Mesendoderm (in vitro differentiated cells): ENCODE measurements at places on chromosomes 1 and 21.
A peak's percentile ranks its signal among the peaks of the same experiment; 100 is the strongest.

- no peaks in the 10 kb centered on the region for H3K36me3 ChIP-seq
- H3K4me1 ChIP-seq, result no peaks in the 10 kb centered on the region
- DNase-seq, result no peak
- no peak overlapping the region for H3K4me3 ChIP-seq
- no peaks in the 10 kb centered on the region for H3K27me3 ChIP-seq
These were observed 37.1 kb upstream of the EXO1 start for GRCh38 chr1:241810769-241811405.

DNA sequence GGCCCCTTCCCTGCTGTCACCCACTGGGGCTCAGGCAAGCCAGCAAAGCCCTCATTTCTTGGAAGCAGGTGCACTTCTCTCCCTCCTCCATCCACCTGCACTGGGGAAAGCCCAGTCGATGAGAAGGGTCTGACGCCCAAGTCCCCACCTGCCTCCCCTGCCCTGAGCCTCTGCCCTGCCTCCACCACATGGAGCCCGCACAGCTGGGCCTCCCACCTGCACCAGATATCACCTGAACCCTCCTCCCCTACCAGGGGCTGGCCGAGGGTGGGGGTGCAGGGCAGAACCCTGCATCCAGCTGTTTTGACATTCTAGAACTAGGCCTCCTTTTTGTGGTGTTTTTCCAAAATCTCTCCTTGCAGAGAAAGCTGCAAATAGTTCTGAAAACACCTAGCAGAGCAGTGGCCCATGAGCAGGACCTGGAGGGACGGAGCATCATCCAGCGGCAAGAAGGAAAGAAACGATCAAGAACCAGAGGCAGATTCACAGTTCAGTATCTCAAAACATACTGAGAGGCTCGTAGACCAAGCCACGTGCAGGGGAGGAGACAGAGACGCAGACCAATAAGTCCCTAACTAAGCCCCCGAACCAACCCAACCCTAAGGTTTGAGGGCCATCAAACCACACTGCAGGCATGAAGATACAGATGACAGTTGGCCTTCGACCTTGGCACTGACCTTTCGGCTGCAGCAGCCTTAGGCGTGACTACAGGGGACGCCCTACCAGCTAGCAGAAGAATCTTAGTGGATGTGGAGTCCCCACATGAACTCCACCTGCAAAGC, 16.7 kb downstream of the CHD5 start:
- no peaks in the 10 kb centered on the region for H3K27me3 ChIP-seq
- no peaks in the 10 kb centered on the region for H3K4me1 ChIP-seq
- no peaks in the 10 kb centered on the region for H3K36me3 ChIP-seq
- H3K27ac ChIP-seq, result no peak overlapping the region
- no peak overlapping the region for H3K4me3 ChIP-seq

- H3K27me3 ChIP-seq, result no peaks in the 10 kb centered on the region
- no peak overlapping the region for H3K27ac ChIP-seq
- no peak overlapping the region for H3K4me3 ChIP-seq
- DNase-seq, result no peak
These were observed 273.0 kb upstream of the DAB1 start for GRCh38 chr1:57696904-57697303.

- no peak overlapping the region for H3K27ac ChIP-seq
- no peaks in the 10 kb centered on the region for H3K36me3 ChIP-seq
- H3K27me3 ChIP-seq, result no peaks in the 10 kb centered on the region
- no peak for DNase-seq
- H3K4me3 ChIP-seq, result no peak overlapping the region
These were observed 46.2 kb upstream of the SSX2IP start for GRCh38 chr1:84736445-84736844.

DNA sequence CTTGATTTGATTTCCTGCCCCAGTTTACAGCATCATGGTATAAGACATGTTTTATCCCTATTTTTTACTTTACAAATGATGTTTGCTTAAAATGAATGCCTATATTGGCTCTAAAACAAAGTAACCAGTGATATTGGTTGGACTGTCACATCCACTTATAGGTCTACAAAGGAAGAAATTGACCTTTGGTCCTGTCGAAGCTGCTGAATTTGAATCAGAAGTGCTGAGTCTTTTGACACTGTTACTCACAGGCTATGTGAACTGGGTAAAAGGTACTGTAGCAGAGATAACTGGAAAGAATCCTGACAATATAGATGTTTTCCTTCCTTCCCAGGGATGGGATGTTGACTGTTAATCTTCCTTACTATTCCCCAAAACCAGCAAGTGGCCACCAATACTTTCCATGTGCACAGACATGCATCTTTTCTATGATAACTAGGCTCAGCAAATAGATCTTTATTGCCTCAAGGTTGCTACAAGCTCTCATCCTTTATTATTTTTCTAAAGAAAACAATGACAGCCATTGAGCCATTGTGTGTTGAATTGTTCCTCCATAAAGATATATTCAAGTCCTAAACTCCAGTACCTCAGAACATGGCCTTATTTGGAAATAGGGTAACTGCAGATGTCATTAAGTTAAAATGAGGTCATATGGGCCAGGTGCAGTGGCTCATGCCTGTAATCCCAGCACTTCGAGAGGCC, 175.9 kb upstream of the NR5A2 start:
- H3K27me3 ChIP-seq, result no peaks in the 10 kb centered on the region
- no peaks in the 10 kb centered on the region for H3K36me3 ChIP-seq
- DNase-seq, result no peak
- no peak overlapping the region for H3K4me3 ChIP-seq
- peaks cover 3% of the 10 kb centered on the region for H3K4me1 ChIP-seq
- H3K27ac ChIP-seq, result no peak overlapping the region

GRCh38 chr1:212683357-212683722, 16.3 kb downstream of the BATF3 start:
- peaks cover 11% of the 10 kb centered on the region for H3K4me1 ChIP-seq
- no peak overlapping the region for H3K27ac ChIP-seq
- H3K4me3 ChIP-seq, result no peak overlapping the region
- H3K27me3 ChIP-seq, result no peaks in the 10 kb centered on the region
- H3K36me3 ChIP-seq, result no peaks in the 10 kb centered on the region

DNA sequence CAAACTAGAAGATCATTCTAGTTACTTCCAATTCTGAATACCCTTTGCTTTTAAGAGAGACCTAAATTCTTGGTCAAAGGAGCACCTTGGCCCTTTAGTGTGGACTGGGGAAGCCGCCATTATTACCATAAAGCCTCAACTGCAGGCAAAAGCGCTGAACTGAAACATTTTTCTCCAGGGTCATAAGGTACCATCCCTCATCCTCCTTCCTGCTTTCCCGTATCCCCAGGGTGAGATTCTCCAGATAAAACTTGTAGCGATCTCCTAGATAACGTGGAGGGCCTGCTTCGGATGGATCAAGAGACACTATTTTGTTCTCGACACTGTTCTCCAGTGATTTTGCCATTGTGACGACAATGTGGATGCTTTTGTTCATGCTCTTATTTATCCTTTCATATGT, 9.8 kb downstream of the SLAMF1 start:
- H3K27ac ChIP-seq, result peak overlapping the region; percentile 86
- DNase-seq, result peak; percentile 39
- peaks cover 23% of the 10 kb centered on the region for H3K4me1 ChIP-seq
- H3K36me3 ChIP-seq, result no peaks in the 10 kb centered on the region

GRCh38 chr21:44370786-44371410, 17.5 kb downstream of the TRPM2 start:
- H3K27me3 ChIP-seq, result no peaks in the 10 kb centered on the region
- no peak for DNase-seq
- no peak overlapping the region for H3K4me3 ChIP-seq
- no peak overlapping the region for H3K27ac ChIP-seq

DNA sequence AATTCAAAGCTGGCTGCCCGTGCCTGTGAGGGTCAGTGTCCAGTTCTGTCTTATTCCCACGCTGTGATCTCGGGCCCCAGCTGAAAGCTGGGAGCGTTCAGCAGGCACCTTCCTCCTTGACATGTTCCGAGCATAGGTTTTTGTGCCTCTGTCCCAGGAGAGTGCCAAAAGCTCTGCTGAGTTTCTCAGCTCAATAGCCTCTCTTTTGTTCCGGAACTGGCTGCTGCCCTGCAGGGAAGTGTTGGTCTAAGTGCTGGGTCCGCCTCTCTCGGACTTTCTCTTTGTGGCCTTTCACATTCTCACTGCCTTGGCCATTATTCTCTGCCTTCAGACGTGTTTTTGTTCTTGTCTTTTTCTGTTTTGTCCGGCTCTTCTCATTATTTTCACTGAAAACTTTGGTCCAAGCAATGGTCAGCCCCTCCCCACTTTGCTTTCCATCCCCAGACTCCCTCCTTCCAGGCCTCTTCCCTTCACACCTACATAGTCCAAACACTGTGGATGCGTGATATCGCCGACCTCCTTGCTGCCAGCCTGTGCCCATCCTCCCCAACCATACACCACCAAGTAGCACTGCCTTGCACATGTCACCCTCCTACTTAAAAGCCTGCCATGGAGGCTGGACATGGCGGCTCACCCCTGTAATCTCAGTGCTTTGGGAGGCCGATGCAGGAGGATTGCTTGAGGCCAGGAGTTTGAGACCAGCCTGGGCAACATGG, 233.8 kb downstream of the RHOU start:
- no peak overlapping the region for H3K27ac ChIP-seq
- H3K4me1 ChIP-seq, result no peaks in the 10 kb centered on the region
- no peak for DNase-seq
- no peak overlapping the region for H3K4me3 ChIP-seq

DNA sequence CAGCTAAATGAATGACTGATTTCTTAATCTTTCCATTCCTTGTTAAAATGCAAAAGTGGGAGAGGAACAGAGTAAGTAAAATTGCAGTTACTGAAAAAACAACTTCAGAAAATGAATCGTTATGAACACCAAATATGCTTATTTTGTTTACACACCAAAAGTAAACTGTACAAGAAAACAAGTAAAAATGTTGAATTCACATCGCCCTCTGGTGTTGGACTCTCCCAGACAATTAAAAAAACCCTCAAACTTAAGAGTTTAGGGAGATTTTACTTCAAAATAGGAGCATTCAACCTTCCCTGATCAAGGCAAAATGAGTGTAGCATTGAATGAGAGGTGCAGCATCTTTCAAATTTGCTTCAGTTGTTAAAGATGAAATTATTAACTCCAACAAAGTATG, 19.4 kb upstream of the ESRRG start:
- no peak overlapping the region for H3K27ac ChIP-seq
- no peaks in the 10 kb centered on the region for H3K36me3 ChIP-seq
- DNase-seq, result no peak

DNA sequence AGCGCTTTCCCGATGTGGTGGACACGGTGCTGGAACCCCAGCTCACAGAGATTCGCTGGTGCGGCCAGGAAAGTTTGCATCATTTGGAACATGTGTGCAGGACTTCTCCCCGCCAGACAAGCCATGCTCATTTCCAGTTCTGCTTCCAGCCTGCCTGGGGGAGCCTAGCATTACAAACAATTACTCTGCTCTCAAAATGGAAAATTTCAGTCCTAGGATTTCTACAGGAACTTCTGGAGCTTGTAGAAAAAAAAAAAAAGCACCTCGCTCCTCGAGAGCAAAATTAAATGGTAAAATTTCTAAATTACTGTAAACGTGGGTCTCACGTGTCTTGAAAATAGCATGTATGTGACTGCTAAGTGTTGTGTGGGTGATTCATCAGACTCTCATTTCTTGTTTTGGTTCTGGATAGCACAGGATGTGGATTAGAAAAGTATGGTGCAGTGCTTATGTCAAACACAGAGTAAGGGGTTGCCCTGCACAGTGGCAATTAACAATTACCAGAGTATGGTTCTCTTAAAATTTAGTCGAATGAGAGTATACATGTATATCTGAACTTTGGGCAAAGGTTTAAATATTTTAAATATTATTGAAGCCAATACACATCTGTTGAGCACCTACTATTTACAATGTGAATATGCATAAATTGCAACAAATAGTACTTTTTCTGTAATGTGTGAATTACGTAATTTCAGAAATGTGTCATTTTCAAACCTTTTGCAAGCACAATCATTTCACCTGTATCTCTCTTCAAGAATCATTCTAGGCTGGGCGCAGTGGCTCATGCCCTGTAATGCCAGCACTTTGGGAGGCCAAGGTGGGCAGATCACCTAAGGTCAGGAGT, 61.8 kb upstream of the PTGFRN start:
- DNase-seq, result no peak
- H3K4me1 ChIP-seq, result peaks cover 1% of the 10 kb centered on the region
- no peaks in the 10 kb centered on the region for H3K36me3 ChIP-seq
- no peak overlapping the region for H3K27ac ChIP-seq
- H3K27me3 ChIP-seq, result no peaks in the 10 kb centered on the region

DNA sequence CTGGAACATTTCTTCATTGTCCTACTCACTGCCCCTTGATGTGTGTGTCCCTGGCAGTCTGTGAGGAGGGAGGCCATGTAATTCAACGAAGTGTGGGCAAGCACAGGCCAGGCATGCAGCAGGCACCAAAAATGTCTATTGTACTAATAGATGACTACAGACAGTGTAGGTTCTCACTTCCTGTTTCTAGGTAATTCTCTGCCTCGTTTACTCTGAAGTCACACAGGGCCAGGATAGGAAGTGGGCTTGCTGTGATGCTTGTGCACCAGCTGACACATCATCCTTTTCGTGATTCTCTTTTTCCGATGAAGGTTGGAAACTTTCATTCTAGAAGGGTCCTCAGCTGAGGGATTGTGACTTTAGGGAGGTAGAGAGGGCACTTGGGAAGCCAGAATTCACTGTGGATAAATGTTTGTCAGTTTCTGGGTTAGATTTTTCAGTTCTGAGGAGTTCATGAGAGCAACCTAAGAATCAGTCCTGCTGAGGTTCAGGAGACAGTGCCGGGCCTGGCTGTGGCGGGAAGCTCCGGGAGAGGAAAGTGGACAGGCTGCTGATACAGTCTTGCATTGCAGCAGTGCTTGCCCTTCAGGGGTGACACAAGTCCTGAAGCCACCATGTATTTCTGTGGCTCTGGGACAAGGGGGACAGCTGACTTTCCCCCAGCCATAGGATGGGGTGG, 4.3 kb upstream of the CSF1 start:
- H3K27ac ChIP-seq, result no peak overlapping the region
- H3K27me3 ChIP-seq, result peaks cover 3% of the 10 kb centered on the region
- DNase-seq, result no peak
- H3K4me1 ChIP-seq, result no peaks in the 10 kb centered on the region

- H3K4me1 ChIP-seq, result no peaks in the 10 kb centered on the region
- no peak overlapping the region for H3K27ac ChIP-seq
- DNase-seq, result no peak
- H3K36me3 ChIP-seq, result no peaks in the 10 kb centered on the region
- H3K27me3 ChIP-seq, result no peaks in the 10 kb centered on the region
These were observed 859.6 kb downstream of the LTN1 start for GRCh38 chr21:28133116-28133515.

DNA sequence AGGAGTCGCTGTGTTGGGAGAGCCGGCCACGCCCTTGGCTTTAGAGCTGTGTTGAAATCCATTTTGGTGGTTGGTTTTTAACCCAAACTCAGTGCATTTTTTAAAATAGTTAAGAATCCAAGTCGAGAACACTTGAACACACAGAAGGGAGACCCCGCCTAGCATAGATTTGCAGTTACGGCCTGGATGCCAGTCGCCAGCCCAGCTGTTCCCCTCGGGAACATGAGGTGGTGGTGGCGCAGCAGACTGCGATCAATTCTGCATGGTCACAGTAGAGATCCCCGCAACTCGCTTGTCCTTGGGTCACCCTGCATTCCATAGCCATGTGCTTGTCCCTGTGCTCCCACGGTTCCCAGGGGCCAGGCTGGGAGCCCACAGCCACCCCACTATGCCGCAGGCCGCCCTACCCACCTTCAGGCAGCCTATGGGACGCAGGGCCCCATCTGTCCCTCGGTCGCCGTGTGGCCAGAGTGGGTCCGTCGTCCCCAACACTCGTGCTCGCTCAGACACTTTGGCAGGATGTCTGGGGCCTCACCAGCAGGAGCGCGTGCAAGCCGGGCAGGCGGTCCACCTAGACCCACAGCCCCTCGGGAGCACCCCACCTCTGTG, 4.7 kb downstream of the C1orf35 start:
- DNase-seq, result no peak
- H3K27me3 ChIP-seq, result no peaks in the 10 kb centered on the region
- no peak overlapping the region for H3K27ac ChIP-seq
- H3K36me3 ChIP-seq, result peaks cover 3% of the 10 kb centered on the region
- no peaks in the 10 kb centered on the region for H3K4me1 ChIP-seq
